ENCODE measurements at places on chromosomes 2 and 18.
A peak's percentile ranks its signal among the peaks of the same experiment; 100 is the strongest.

GRCh38 chr2:78355967-78356366 is 669.5 kb upstream of the REG3G start:
- no peak for DNase-seq

- no peak for DNase-seq
These were observed 144.1 kb downstream of the NDUFA10 start for GRCh38 chr2:239881031-239881471.

GRCh38 chr2:142857256-142858164 is 20.0 kb upstream of the KYNU start:
- DNase-seq, result no peak

- DNase-seq, result no peak
These were observed 63.4 kb downstream of the GYPC start for GRCh38 chr2:126719191-126719832.

- DNase-seq, result no peak
These were observed 33.2 kb downstream of the ANKRD29 start for GRCh38 chr18:23629444-23629946.

- no peak for DNase-seq
These were observed 83.6 kb downstream of the FAM161A start for GRCh38 chr2:61770298-61770697.

GRCh38 chr2:65955259-65955658 is 479.7 kb upstream of the MEIS1 start:
- no peak for DNase-seq

- no peak for DNase-seq
These were observed 156.6 kb downstream of the ESCO1 start for GRCh38 chr18:21443776-21444464.

- no peak for DNase-seq
These were observed 115.3 kb upstream of the RIOK3 start for GRCh38 chr18:23337599-23338444.

- DNase-seq, result no peak
These were observed 127.3 kb upstream of the HDAC4 start for GRCh38 chr2:239528146-239528545.

- DNase-seq, result no peak
These were observed 15.1 kb upstream of the EML4 start for GRCh38 chr2:42153944-42154581.

DNA sequence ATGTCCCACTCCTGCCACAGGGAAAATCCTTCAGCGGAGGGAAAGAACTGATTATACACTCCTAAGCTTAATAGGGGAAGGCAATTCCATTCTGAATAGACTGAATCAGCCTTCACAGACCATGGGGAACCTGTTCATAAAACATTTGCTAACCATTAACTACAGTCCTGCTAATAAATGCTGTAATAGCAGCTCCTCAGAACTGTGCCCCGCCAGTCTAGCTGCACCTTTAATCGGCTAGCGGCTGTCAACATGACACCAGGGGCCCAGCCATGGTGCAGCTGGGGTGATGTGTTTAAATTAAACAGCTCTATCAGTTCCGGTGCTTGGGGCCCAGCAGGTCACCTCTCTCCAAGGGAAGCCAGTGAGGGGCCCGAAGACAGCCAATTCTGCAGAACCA is 77.8 kb downstream of the GALNT14 start:
- DNase-seq, result no peak

DNA sequence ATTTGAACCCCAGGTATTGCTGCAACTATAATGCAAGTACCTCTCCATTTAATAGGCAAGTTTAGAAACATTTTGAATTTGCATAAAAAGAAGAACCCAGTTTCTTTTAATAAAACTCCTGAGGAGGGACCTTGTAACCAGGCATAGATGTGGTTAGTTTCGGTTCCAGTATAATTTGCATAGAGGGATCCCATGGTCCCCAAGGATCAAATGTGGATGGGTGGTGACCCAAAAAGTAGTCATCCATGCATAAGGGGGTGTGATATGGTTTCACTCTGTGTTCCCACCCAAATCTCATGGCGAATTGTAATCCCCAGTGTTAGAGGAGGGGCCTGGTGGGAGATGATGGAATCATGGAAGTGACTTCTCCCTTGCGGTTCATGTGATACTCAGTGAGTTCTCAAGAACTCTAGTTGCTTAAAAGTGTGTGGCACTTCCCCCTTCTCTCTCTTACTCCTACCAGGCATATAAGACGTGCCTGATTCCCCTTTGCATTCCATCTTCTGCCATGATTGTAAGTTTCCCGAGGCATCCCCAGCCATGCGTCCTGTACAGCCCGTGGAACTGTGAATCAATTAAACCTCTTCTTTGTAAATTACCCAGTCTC is 40.2 kb upstream of the SKA1 start:
- no peak for DNase-seq

DNA sequence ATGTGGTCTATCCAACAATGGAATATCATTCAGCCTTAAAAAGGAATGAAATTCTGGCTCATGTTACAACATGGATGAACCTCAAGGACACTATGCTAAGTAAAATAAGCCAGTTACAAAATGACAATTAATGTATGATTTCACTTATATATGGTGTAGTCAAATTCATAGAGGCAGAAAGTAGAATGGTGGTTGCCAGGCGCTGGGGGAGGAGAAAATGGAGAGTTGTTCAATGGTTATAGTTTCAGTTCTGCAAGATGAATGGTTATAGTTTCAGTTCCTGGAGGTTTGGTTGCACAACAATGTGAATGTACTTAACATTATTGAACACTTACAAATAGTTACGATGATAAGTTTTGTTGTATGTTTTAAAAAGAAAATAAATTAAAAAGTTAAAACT is 79.2 kb upstream of the IL1R2 start:
- no peak for DNase-seq

DNA sequence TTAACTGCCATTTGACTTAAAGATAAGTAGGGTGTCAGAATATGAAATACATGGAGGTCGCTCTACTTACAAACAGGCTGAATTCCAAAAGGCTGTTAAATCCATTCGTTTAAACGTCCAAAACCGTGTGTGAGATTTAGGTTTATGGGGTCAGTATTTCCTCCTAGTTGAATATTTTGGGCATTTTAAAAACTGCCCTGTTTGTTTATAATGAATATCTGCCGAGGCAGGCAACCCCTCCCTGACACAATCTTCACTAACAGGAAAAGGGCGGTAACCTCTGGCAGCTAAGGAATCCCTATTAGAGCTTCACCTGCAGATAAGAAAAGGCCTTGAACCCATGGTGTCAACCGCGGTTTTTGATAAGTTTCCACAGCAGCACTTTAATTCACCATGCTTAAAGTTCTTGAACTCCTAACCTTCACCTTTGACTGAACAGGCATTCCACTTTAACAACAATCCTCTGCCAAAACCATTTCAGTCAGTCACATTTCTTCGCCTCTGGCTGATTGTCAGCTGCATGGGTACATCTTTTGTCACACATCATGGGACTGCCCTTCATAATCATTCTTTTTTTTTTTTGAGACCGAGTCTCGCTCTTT is 17.8 kb downstream of the TRAK2 start:
- DNase-seq, result no peak

- no peak for DNase-seq
These were observed 123.7 kb downstream of the COL6A3 start for GRCh38 chr2:237290261-237290660.

DNA sequence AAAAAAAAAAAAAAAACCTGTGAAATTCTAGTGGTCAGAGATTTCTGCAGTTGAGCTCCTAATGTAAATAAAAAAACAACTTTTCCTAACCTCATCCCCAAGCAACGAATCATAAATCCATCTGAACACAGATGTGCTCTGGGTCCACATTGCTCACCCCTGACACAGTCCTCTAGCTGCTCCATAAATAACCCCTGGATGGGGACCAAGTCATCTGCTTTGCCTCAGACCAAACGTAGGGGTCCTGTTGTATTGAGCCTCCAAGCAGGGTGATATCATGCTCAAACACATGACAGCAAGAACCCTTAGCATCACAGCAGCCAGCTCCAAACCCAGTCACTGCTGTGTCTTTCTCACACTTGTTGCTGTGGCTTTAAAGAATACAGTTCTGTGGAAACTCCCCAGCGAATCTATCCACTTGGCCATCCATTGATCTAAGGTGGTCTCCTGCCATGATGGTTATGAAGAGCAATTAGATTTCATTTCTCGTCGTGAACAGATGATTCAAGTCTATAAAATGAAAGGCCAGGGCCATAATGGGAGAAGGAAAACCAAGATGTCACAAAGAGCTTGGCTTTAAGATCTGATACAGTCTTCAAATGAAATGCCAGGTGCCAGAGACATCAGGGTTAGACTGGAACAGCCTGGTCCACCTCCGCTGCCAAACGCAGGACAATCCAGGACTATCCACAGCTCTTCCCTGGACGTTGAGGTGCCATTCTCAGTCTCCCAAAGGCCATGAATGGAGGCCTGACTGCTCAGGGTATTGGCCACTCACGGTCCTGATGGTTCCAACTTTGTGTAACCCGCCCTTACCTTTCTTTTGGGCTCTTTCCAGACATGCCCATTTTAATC is 39.0 kb downstream of the TBC1D8 start:
- DNase-seq, result no peak

DNA sequence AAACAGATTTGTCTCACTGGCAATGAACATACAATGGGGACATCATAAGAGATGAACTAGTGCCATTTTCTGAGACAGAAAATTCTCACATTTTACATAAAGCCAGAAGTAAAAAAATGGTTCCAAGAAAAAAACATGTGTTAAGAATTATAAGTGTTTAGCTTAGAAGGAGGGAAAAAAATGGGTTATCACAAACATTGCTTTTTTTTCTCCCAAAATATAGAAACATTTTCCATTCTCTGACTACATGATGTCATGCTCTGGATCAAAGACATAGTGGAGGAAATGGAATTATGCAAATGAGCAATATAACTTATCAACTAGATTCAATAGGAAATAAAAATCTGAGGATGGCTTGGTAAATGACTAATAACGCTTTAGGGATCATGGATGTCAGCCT is 49.8 kb downstream of the SPATS2L start:
- DNase-seq, result no peak

DNA sequence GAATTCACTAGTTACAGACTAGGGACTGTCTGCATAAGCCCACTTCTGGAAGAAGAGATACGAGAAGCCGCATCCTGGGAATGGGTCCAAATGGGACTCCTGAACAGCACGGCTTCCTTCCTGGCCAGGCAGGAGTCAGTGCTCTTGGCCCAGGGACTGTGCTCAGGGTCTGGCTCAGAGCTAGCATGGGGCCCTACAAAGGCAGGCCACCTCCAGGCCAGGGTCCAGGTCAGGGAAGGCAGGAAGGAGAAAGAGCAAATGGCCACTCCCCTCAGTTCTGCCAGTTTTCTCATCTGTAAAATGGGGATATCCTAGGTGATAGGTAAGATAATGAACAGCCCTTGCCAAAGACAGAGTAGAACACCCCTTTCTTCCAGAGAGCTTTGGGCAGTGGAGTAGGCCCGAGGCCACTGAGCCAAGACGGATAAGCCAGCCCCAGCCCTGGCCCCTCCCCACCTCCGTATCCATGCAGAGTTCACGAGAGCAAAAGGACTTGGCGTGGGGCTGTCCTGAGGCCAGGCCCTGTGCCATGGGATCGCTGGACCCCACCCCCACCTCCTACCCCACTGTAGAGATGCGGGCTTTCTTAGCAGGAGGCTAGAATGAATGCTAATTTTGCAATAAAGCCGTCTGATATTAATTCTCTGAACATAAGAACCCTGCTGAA is 190.1 kb downstream of the MGAT5 start:
- DNase-seq, result no peak

DNA sequence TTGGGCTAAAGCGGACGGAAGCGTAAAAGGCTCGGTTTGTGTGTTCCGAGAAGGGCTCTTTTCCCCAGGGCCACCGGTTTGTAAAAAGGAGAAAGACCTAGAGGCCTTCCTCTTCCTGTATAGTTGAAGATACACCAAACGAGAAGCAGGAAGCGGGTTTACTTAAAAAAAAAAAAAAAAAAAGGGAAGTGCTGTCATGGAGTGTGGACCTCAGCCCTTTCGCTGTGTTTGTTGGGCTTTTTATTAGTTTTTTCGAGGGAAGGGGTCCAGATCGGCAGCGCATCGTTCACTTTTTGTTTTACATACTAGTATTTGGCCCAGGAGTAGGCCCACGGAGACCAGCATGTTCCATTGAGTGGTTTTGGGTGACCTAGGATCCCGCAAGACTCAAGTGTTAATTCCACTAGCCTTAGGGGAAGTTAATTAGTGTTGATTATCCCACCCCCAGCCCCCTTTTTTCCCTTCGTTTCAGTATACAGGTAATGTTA is 676 bp downstream of the ACTR2 start:
- peak; percentile 6 for DNase-seq

DNA sequence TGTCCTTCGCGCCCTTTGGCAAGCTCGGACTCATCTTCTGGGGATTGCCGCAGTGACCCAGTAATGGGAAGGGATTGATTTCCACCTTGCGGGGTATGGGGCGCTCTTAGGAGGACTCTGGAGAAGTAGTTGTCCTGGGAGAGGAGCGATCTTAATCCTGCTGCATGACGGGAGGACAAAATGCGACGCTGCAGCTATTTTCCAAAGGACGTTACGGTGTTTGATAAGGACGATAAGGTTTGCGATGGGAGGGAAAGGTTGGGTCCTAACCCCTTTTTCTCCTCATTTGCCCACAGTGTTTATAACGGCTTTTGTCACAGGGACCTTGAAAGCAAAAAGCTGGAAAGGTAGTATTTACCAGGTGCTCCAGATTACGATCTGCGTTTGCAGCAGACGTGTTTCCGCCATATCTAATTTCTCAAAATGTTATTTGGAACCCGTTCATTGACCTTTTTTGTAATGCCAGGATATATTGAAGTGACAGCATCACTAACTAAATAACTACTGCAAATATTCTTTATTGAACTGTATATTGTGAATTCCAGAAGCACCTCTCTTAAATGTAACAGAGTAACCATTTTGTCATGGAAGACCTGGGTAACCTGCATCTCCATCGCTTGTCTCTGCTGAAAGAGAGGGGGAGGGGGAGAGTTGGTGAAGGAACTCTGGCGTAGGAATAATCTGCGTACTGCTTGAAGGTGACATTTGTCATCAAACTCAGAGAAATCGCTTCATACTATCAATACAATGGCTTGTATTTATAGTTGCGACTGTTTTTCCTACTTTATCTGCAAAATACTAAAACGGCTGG is 590 bp downstream of the MDH1 start:
- DNase-seq, result no peak

DNA sequence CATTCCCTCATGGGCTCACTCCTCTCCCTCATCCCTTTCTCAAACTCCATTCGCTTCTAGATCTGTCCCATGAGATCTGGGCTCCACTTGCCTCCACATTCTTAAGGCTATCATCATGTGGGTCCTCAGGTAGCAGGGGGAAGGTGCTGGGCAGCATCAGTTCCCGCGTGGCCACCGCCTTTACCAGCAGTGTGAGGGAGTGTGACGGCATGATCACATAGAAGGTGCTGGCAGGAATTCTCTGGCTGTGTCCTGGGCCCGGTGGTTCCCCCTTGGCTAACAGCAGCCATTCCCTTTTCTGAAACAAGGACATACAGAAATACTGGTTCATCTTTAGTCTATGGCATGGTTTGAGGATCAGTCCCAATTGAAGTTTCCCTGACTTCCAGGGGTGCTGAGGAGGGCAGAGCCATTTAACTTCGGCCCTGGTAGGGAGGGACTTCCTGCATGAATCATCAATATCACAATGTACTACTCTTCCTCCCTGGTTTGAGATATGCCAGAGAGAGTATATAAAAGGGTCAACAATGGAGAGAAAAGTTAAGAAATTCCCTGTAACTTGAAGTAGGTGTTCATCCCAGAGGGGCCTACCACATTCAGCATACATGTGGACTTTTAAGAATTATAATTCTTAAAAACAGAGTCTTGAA is 7.7 kb downstream of the DOK1 start:
- no peak for DNase-seq

Data from activated CD4-positive, alpha-beta T cell treated with anti-CD3 and anti-CD28 coated beads, Interleukin-2, amount 50 U/mL, for 4 hours (primary cell).